ENCODE measurements at places on chromosomes 4 and X.

DNA sequence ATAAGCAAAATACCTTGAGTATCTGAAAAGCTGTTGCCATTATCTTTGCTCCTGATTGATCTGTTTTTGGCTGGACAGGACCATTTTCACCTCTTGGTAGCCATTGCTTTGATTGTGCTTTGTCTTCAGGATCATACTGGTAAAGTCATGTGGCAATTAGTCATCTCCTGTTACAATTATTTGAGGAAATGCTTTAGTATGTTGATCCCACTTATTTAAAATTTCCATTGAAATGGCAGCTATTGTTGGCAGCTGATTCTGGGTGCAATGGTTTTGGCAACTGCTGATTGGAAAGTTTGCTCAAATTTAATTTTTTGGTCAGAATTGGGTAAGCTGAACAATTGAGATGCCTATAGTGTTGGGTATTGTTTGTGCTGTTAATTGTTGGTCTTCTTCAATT is 238.3 kb upstream of the TLL1 start:
- DNase-seq, result no peak

GRCh38 chrX:83446355-83446754 is 61.7 kb upstream of the POU3F4 start:
- DNase-seq, result no peak

DNA sequence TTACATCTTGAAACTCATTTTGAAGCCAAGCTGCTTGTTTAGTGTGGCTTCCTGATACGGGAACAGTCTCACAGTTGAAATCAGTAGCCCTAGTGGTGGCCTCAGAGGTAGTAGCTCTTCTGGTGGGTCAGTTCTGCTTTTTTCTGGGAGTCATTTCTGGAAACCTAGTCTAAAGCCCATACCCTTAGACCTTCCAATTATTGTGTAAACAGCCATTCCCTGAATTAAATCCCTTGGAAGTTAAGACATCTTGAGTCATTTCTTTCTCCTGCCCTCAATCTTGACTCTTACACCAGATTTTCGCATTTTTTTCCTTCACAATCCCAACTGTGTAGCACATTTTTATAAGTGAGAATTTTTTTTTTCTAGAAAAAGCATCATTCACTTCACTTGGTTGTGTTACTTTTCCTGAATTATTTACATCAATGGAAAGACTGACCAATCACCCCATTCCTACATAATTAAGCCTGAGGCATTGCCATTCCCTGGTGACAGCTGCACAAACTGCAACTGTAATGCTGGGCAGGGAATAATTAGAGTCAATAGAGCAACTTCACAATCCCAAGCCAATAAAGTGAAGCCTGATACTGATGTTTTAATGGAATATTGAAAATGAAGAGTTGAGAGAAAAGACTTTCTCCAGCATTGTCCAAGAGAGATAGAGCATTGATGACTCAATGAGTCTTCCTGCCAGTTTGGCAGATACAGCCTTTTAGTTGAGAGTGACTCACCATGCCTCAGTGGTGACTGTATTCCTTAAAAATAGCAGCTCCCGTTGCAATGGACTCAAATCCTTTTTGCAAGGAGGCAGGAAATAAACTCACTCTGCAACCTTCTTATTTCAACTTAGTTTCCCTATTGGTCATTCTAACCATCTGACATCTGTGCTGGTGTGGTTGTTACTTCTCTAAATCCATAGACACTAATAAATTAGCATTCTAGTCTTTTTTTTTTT is 13.0 kb upstream of the SEPSECS start:
- DNase-seq, result peak; percentile 76

DNA sequence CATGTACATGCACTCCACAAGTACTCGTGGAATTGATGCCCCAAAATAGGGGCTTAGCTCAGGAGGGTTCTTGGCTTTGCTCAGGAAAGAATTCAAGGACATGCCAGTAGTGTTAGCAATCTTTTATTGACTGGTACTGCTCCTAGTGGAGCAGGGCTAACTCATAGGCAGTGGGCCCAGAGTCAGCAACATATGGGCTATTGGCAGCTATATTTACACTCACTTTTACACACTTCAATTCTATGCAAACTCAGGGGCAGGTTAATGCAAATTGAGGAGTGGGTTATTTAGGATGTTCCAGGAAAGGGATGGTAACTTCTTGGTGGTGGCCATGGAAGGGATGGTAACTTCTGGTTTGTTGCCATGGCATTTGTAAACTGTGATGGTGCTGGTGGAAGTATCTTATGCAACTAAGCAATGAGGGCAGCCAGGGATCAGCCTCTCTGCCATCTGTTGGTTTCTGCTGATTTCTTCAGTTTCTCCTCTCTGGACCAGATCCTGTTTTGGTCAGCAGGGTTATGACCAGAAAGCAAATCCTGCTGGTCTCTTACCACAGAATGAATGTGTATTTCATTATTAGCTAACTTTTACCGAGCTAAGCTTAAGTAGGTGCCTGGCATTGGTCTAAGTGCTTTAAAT is 69.2 kb upstream of the FAT1 start:
- no peak for DNase-seq

- no peak for DNase-seq
Observed at GRCh38 chrX:15437724-15438123, 53.5 kb upstream of the VEGFD start.

GRCh38 chr4:83248486-83248885 is 36.1 kb downstream of the COQ2 start:
- DNase-seq, result no peak

DNA sequence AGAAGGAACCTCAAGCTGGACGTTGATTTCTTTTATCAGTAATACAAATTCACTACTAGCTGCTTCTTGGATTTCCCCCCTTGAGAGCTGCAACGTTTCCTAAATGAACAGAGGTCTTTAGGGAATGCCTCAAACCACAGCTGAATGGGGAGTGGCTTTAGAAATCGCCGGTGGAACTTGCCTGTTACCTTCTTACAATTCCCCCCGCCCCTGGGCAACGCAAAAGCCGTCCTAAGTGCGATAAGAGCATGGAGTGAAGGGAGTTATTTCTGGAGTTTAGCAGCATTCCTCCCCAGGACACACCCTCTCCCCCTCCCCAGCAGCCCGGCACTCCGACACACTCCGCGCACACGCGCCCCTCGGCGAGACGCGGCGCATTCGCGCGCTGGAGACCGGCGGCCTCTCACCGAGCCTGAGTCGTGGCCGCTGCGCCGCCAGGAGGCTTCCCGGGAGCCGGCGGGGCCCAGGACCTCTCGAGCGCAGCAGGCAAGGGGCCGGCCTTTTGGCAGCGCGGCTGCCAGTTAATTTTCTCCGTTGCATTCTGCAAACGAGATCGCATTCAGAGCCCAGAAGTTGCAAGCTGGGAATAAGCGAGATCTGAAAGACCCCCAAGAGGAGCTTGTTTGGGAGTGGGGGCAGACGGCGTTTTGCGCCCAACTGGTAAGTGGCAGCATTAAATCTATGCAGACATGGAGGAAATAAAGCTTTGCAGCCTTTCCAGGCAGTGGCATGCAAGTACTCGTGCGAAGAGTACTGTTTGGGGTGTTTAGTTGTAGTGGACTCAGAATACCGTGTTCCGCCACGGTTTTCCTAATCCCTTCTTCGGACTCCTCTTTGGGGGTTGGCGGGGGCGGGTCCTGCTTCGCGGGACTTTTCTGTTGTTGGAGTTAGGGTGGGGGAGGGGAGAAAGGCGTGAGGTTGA is 134.7 kb downstream of the PALLD start:
- peak; percentile 63 for DNase-seq

GRCh38 chr4:111988514-111988913 is 156.7 kb upstream of the FAM241A start:
- DNase-seq, result no peak

DNA sequence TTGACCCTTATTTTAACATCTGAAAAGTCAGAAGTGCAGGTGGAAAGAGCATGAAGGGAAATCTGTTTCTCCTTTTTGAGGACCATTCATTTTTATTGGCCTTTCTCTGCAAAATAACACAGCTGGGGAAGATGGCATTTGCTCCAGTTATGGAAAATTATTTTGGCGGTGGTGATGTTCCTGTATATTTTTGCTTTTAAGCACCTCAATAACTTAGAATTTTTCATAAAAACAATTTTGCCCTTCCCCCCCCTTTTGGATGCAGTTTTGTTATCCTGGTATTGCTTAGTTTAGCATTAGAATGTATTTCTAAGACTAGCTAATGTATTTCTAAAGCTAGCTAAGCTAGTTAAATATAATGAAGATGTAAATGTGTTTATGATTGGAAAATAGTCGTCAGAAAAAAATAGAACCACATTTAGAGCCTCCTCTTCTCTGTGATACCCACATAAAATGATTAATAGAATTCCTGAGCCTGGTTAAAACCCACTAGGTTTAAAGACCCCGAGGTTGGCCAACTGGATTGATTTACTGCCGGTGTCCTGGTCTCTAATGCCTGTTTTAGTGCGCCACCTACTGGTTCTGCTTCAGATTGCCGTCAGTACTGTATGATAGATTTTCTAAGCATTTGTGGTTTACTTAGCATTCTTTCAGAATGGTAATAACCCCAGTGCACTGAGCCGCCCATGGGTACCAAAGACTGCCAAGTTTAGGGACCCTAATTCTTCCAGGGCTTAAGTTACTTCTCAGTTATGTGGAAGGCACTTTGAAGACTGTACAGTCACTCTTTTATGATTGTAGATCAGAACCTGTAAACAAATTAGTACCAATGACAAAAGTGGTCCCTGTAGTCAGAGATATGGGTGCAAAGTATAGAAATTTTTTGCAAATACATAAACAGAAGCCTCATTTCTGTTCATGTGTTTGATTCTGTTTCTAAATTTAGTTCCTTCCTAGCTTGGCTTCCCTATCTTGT is 11.4 kb downstream of the KLF3 start:
- no peak for DNase-seq

DNA sequence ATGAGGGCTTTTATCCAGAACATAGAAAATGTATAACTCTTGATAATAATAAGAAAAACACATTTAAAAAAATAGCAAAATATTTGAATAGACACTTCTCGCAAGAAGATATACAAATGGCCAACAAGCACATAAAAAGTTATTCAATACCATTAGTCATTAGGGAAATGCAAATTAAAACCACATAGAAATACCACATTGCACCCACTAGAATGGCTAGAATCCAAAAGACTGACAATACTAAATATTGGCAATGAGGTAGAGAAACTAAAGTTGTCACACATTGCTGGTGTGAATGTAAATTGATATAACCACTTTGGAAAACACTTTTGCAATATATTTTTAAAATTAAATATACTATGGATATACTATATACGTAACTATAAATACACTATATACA is 754.3 kb upstream of the MAGEB2 start:
- no peak for DNase-seq

DNA sequence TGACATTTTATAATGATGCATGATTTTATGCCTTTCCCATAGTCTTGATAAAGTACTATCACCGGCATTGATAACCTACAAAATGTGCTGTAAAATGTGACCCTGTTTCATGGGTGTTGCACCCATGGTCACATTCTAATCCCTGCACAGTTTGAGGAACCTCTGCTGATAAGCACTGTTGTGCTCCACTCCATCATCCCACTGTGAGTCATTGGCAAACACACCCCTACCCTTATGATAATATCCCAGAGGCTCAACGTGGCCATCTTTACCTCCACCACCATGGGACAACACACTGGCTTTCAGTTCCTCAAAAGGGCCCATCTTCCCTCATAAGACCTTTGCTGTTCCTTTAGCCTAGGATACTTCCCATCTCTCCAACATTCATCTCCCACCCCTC is 32.0 kb upstream of the SGMS2 start:
- no peak for DNase-seq

DNA sequence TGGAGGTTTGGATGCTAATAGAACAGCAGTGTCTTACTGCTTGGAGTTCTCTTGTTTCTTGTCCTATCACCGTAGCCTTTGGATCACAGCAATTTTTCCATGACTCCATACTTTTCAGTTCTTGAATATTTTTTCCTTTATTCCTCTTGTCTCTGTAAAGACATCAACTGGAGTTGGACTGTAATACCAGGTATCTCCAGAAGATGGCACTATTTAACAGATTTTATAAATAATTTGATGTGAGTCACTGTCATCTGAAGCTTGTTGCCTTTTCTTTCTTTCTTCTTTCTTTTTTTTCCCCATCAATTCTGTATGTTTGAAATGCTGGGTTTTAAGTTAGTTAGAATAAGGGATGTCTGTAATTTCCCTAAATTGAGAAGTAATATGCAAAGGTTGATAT is 24.1 kb downstream of the HPRT1 start:
- no peak for DNase-seq

DNA sequence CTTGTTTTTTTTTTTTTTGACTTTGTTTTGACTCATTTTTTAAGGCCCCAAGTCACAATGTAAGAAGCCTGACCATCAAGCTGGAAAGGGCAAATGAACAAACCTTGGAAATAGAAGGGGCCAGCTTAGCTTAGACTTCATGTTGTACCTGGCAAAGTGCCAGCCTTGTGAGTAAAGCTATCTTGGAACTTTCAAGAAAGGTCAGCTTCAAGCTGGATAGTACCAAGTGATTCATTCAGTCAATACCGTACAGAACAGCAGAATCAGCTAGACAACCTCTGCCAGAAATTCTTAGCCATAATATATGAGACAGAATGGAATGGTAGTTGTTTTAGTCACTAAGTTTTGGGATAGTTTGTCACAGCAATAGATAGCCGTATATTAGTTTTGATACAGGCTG is 1492.2 kb upstream of the TENM3 start:
- DNase-seq, result no peak

DNA sequence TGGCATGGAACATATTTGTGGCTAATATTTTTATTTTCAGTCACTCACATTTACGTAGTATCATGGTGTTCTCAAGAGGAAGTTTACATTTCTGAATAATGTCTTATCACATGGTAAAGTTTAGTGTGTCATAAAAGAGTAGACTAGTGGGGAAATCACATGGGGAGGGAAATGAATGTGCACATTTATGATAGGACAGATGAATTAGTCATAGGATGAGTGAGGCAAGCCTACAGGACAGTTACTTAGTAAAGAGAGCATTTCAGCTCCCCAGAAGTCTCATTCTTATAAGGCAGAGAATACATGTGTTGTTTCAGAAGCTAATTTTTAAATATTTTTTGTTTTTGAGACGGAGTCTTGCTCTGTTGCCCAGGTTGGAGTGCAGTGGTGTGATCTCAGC is 6.2 kb downstream of the GK start:
- no peak for DNase-seq

GRCh38 chr4:1748465-1748995 is 27.2 kb downstream of the TACC3 start:
- no peak for DNase-seq

DNA sequence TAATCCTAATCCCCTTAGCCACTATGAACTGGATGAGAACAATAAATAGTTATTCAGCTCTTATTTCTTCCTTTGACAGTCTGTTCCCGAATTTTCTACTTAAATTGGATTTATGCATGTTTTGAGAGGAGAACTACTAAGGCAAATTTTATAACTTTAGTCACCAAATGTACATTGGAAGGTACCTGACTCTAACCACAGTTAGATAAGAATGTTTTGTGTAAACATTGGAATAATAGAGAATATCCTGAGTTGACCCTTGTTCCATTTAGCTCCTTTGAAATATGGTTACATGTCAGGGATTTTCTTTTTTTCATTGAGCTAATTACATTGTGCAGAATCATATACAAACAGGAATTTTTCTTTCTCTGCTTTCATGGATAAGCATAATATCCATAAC is 202.6 kb downstream of the TLL1 start:
- DNase-seq, result no peak

- DNase-seq, result no peak
Observed at GRCh38 chrX:118355225-118355920, 9.5 kb downstream of the WDR44 start.

GRCh38 chr4:115648786-115649185 is 535.4 kb upstream of the NDST4 start:
- DNase-seq, result no peak

- no peak for DNase-seq
Observed at GRCh38 chr4:92334716-92335350, 31.1 kb downstream of the GRID2 start.

GRCh38 chr4:89685277-89685676 is 151.7 kb downstream of the SNCA start:
- DNase-seq, result no peak
